EH (cell line): ENCODE measurements at places on chromosomes 16 and 17.

- DNase-seq, result no peak
Measured at GRCh38 chr17:61253937-61254574, 145.6 kb upstream of the TBX2 start.

- DNase-seq, result peak; percentile 75
Measured at GRCh38 chr17:64418506-64419339, 28.1 kb upstream of the PECAM1 start.

DNA sequence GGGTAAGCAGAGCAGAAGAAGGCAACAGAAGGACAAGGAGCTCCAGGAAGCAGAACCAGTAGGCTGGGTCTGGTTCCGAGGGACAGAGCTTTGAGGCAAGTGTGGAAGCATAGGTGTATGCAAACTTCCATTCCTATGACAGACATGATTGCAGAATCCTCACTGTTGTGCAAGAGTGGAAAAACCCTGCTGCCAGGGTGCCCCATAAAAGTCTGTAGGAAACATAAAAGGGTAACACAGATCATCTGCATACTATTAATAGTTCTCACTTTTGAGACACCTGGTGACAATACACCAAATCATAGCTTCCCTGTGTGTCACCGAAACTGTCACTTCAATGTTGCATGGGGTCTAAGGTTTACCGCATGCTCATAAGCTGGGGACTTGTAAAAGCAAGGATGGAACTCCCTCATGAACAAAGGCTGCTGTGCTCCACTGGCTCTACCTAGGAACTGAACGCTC lies 39.7 kb downstream of the ARHGAP17 start:
- peak; percentile 62 for DNase-seq

DNA sequence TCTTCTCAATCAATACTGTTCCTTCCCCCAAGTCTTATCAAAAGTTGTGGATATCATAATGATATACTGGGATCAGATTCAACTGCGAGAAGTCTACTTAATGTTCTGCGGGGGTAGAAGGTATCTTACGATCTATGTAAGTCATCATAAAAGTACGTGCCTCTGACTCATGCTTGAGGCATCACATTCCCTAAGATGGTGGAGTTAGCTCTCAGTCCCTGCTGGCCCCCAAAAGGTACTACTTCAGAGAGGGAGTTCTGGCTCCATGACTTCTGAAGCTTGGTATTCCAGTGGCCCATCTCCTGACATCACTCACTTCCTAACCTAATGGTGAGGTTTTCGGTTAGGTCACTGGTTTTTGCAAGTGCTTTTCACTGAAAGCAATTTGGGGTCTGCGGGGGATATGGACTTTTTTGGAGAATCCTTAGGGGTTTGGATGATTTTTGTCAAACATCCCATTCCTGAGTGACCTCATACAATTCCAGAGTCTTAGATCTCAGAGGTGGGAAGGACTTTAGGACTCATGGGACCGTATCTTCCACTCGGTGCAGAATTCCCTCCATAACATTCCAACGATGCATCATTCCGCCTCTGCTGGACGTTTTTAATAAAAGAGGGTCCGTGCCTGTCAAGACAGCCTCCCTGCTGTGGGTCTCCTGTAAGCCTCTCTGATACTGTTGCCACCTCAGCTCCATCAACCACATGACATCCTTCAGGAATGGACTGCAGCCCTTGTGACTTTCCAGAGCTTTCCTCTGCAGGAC lies 74.3 kb downstream of the DYNLRB2 start:
- DNase-seq, result peak; percentile 95

GRCh38 chr16:69451166-69451565 lies 26.7 kb downstream of the CYB5B start:
- no peak for DNase-seq

GRCh38 chr16:70410734-70411133 lies 28.2 kb downstream of the ST3GAL2 start:
- DNase-seq, result no peak
